SHP77 (cell line): ENCODE measurements at places on chromosomes 7 and 10.

- DNase-seq = no peak
Measured at GRCh38 chr10:3902809-3903410, 117.9 kb upstream of the KLF6 start.

DNA sequence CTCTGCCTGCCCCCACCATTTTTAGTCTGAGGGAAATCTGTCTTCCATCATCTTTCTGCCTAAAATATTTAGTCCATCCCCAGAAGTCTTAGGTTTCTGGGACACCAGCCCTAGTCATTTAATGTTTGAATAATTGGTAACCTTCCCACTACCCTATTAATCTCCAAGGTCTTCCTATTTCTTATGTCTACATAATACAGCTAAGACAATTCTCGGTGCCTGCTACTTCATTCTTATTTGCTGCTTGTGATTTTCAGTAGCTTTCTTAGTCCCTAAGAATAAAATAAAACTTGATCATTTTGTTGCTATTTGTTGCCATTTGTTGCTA, 11.1 kb downstream of the RALA start:
- no peak for DNase-seq

GRCh38 chr7:131683536-131684125, 127.2 kb upstream of the PODXL start:
- DNase-seq = no peak

DNA sequence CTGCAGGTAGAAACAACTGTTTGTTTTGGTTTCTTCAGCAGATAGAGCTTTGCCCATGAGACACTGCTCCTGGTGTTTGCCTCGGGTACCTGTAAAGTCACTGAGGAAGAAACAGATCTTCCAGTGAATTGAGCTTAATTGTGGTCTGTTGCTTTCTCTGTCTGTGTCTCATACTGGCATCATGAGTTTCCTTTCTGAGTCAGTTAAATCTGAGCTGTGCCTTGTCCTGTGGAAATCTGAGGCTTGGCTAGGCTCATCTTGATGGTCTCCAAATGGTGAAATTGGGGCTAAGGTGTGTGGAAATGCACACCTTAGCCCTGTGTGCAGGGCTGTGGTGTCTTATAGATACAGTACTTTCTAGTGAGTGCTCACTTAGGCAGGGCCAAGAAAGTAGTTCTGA, 67.4 kb downstream of the GBF1 start:
- no peak for DNase-seq

DNA sequence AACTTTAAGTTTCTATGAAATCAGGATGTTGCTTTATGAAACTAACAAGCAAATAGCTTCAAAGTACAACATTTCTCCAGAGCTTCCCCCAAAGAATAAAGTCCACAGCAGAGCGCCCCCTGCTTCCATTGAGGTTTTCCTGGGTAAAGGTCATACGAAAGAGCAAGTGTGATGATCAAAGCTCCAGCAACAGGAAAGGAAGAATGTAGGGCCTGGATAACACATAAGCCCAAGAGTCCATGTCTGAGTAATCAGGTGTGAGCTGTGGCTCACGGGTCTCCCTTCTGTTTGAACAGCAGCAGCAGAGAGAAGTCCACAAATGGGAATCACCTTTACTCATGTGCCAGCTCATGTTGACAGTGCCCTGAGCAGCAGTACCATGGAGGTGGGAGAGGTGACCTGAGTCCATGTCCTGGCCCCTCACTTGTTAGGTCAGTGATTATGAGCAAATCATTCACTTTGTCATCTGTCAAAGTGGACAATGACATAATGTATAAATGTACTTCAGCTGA, 50.5 kb downstream of the MRPL32 start:
- no peak for DNase-seq

- DNase-seq = no peak
Measured at GRCh38 chr7:55569797-55570196, 2.5 kb downstream of the VOPP1 start.

- DNase-seq = no peak
Measured at GRCh38 chr7:52481571-52481970, 553.9 kb upstream of the POM121L12 start.

DNA sequence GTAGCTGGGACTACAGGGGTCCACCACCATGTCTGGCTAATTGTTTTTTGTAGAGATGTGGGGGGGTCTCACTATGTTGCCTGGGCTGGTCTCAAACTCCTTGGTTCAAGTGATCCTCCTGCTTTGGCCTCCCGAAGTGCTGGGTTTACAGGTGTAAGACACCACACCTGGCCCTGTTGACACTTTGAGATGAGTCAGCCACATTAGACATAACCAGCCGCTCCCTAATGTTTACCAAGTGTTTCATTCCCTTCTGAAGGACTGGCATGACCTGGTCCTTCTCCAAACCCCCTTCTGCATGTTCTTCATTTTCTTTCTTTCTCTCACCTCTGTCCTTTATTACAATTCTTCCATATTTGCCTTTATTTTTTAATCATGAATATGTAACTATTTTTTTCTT, 67.8 kb downstream of the TAF3 start:
- no peak for DNase-seq

- no peak for DNase-seq
Measured at GRCh38 chr7:104943502-104944343, 70.3 kb upstream of the KMT2E start.

DNA sequence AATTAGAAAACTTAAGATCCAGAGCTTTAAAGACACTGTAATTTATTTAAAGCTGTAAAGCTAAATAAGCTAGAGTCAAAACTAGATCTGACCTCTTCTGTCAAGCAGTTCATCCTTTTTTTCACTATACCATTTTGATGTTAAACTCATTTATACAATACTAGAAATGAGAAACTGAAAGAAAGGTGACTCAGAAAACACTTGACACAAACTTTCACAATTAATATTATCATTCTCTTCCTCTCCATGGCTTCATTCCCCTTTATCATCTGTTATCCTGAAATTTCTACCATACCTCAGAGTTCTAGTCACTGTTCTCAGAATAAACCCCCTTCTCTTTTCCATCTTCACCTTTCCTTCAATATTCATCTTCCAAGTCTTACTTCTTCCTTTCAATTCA, 1.3 kb downstream of the FIGNL1 start:
- no peak for DNase-seq

- DNase-seq = no peak
Measured at GRCh38 chr10:114319406-114320248, 80.6 kb downstream of the VWA2 start.

DNA sequence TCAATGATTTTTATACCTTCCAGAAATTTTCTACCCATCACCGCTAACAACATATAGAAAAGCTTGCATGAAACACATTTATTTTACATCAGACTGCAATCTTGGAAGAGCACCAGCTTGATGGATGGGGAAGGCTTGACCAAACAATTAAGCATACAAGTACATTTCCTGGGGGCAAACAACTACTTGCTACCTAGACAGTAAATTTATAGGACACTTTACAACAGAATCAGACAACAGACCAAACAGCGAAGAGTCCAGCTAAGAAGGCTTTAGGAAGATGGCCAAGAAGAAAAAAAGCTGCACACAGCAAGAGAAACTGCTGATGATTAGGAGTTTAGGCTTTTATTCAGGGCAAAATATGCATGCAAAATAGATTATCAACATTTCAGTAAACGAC, 8.0 kb downstream of the AASS start:
- DNase-seq = no peak

DNA sequence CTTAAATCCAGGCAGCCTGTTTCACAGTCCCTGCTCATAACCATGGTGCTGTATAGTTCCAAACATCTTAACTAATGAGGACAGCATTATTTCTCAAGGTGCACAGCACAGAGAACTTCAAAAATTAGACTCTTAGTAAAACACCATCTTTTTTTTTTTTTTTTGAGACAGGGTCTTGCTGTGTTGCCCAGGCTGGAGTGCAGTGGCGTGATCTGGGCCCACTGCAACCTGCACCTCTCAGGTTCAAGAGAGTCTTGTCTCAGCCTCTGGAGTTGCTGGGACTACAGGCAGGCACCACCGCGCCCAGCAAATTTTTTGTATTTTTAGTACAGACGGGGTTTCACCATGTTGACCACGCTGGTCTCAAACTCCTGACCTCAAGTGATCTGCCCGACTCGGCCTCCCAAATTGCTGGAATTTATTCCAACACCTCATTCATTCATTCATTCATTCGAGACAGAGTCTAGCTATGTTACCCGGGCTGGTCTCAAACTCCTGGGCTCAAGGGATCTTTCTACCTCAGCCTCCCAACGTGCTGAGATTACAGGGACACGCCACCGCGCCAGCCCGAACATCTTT, 507 bp upstream of the TMEM254 start:
- no peak for DNase-seq

DNA sequence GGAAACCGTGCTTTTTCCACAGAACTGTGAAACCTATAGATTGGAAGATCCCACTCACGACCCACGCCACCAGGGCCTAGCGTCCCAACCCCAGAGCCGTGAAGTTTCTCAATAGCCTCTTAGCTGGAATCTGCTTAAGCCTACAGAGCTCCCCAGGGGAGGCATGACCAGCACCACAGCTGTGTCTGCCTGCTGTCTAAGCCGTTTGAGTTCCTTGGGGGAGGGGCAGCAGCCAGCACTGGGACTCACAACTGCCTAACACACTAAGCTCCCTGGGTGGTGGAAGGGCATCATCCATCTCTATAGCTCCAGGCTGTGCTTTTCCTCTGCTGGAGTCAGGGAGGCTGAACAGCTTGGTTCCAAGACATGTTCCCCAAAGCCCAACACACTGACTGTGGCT, 26.0 kb upstream of the TMEM140 start:
- no peak for DNase-seq

- no peak for DNase-seq
Measured at GRCh38 chr10:78663721-78664120, 405.0 kb upstream of the ZMIZ1 start.

- no peak for DNase-seq
Measured at GRCh38 chr7:2606539-2606936, 25.2 kb upstream of the TTYH3 start.

DNA sequence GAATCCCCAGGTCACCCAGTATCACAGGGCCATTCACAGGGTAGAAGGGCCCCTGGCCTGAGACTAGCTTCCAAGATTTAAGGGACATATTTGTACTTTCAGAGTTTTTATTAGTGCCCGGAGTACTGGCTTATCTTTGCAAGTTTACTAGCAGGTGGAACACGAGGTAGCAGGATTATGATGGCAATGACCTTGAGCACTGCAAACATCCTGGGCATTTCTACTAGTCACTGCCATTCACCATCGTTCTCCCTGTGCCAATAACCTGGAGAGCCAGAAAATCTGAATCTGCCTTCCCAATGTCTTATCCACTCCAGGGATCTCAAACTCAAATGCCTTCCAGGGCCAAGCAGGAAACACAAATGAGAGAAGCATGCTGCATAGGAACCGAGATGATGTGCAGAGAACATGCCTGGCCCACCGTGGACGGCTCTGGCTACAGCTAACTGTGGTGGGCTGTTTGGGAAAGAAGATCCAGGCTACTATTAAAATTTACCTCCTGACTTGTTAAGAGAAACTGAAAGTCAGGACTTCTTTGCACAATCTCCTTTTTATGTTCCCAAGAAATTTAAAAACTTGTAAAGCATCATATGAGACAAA, 16.7 kb downstream of the FAM53B start:
- no peak for DNase-seq

- DNase-seq = no peak
Measured at GRCh38 chr7:135728136-135728669, at the start of gene SLC13A4. SLC13A4 (minus strand) TSS chr7:135728186; CDS start chr7:135727496, 690 bp downstream.

DNA sequence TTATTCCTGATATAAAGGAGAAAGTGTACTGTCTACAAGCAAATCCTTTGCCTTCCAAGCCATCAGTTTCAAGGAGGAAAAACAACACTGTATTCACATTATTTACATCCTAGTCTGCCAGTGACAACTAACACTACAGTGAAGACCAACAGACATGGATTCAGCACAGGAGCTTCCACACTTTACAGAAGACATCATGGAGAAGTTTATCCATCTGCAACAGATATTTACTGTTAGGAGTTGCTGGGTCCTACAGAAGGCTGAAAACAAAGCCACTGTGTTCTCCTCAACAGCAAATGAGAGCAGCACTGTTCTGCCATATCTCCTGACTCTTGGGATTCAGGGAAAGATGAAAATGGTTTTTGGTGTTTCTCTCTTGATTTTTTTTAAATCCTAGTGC, 31.9 kb downstream of the NAPEPLD start:
- DNase-seq = no peak

DNA sequence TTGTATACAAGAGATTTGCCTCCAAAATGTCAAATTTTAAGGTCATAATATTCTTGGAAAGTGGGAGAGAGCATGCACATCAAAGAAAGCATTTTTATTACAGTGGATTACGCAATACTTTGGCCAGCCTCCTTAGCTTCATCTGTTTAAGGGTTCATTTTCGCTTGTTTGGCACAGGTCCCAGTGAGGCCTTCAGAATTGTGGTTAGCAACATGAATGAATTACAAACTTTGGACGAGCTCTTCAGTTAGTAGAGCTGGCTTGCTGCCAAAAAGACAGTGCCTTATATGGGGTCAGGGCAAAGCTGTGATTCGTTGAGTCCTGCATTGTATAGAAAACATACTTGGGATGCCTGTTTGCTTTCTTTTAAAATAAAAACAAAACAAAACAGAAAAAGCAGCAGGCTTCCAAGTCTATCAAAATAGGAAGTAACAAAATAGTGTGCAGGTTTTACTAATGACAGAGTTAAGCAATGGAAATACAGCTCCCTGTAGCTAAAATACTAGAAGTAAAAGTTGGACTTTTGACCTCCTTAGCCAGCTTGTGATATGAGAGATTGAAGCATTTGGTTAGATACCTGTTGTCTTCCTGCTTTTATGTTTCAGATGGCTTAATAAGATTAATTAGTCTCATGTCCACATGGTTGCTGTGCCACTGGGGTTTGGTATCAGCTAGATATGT, 190.8 kb downstream of the MLLT10 start:
- peak; percentile 92 for DNase-seq

DNA sequence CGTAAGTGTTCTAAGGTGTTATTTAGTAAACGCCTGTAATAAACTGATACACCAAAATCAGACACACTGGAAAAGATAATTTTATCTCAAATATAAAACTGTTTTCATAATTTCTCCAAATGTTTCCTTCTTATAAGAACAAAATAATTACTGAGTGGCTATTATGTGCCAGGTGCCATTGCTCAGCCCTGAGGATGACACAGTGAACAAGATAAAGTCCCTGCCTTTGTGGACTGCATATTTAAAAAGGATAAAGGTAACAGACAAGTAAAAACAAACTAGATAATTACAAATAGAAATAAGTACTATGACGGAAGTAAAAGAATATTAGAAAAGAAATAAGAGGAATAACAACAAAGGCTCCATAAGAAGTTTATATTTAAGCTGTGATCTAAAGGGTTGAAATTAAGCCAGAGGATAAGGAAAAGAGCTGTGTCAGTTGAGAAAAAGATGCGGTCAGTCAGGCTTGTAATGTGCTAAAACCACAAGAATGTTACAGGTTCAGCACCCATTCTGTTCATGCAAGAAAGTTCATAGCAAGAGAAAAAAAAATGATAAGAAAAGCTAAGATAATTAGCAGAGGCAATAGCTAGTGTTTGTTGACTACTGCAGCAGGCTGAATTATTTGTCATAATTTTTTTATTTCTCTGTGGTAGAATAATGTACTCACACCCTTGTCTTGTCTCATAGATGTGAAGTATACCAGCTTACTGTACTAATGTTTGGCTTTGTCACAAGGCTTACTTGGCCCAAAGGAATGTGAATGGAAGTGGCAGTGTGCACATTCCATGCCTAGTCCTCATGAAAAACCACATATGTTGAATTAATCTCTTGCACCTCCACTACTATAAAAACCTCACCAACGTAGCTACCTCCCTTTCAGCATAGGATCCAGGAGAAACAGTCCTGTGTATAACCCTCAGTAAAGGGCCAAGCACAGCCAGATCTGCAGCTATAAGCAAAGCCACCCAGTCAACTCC, 75.1 kb downstream of the CRPPA start:
- no peak for DNase-seq

- no peak for DNase-seq
Measured at GRCh38 chr7:139610595-139610994, 87.1 kb downstream of the CLEC2L start.
